IMR-90 (cell line): ENCODE measurements at places on chromosomes 2 and 18. TPM values are rescaled to one million over a fixed set of nuclear protein-coding genes. Genes with fewer than 3 reads are reported as not detected.

DNA sequence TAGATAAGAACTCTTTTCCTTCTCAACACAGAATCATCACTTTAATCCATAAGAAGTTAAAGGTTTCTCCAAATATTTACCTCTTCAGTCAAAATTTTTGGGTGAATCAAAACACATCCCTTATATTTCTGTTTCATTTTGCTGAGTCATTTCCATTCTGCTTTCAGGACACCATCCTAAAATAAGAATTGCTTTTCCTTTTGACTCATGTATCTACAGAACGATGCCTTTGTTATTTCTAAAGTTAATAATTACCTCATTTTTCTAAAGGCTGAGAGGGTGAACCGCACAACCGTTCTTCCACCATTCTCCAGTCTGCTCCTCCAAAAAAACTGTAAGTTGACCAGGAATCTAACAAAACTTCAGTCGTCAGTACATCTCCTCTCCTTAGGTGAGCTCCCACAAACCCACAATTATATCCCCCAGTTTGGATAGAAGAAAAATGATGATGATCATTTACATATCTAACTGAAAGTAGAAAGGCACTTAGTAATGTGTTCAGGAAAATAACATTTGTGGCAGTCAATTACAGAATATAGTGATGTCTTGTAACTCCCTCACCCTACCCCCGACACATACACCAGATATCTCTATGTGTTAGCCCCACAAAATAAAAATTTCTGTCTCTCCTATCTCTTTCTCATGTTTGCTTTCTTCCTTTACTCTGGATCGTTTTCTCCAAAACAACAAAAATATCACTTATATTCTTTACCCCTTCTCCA is 162.5 kb downstream of the RAD51AP2 start:
- no peak for DNase-seq

The TM4SF20 gene
- polyA plus RNA-seq: 0.03 and 0.06 TPM in 2 replicates

GRCh38 chr2:25204190-25204838 is 35.9 kb upstream of the POMC start:
- DNase-seq: no peak

The ALK gene
- polyA plus RNA-seq: not detected in 2 replicates

The TFCP2L1 gene
- not detected in 2 replicates for polyA plus RNA-seq

DNA sequence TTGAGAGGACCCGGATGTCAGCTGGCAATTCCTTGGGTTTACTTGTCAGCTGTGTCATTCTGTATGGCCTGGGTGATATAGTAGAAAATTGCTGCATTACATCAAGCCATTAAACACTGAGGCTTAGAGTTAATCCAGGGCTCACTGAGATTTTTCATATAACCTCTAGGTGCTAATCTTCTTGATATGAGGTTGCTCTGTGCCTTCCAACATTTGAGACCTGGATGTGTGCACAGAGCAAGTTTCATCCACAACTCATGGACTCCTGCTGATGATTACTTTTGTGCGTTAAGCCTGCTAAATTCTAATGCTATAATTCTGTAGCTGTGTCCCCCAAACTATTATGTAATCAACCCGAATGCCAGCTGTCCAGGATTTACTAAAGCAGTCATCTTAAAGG is 178.4 kb upstream of the CDH20 start:
- no peak for DNase-seq
